SW480 (cell line): ENCODE measurements at places on chromosomes 12 and 14.
A peak's percentile ranks its signal among the peaks of the same experiment; 100 is the strongest.

- no peak for DNase-seq
Observed at GRCh38 chr14:95664546-95664945, 21.7 kb upstream of the TCL1B start.

- DNase-seq: no peak
Observed at GRCh38 chr12:66884091-66884490, 205.2 kb upstream of the GRIP1 start.

- DNase-seq: no peak
Observed at GRCh38 chr12:38610808-38611350, 294.3 kb downstream of the ALG10B start.

GRCh38 chr14:50082784-50083466, 33.4 kb downstream of the VCPKMT start:
- no peak for DNase-seq

DNA sequence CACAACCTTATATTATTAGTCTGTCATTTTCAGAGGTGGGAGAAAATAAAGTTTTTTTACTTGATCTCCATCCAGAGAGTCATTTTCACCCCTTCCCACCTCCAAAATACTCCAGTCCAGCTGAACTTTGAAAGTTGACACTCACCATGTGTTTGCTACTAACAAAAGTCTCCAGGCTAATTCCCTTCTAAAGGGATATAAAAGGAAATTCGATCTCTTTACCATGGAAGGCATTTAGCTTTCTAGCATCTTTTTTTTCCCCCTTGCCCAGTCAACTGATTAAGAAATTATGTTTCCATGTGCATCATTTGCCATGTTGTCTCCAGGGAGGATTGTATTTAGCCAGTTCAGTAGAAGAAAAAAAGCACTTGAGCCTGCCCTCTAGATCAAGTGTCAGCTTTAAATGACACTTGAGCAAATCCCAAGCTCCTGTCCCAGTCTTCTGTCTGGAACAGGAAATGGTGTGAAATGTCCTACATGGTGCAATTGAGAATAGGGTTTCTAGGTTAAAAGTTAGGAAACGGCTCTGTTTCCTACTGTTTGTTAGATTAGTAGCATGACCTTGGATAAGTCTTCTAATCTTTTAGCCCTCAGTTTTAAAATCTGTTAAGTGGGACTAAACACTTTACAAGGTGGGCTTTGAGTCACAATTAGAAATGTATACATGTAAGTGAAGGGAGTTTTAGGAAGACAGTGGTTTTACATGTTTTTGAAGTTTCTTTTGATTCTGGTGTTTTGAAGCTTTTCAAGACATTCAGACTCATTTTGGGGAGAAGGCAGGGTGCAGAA, 67.2 kb downstream of the GNS start:
- no peak for DNase-seq

GRCh38 chr12:18320036-18320617, 58.8 kb downstream of the PIK3C2G start:
- DNase-seq: peak; percentile 63

GRCh38 chr14:76272774-76273173, 103.2 kb upstream of the ESRRB start:
- DNase-seq: no peak

DNA sequence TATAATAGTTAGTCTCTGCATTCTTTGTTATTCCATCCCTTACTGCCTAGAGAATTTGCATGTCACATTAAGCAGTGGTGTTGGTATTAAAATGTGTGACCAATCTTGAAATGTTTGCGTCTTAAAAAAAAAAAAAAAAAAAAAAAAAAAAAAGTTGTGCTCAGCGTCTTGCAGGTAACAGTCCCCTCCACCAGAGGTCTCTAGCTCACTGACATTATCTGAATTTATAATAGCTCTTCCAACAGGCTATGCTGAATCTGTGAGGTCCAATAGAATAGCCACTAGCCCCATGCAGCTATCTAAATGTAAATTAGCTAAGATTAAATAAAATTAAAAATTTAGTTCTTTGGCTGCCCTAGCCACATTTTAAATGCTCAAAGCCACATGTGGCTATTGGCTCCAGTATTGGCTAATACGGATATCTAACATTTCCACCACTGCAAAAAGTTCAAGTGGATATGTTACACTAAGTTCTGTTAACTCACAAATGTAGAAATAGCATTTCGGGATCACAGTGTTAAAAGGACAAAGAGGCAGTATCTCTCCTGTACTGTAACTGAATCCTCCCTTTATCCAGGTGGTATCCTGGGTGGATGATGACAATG, 28.7 kb downstream of the NKX2-8 start:
- DNase-seq: peak; percentile 62

DNA sequence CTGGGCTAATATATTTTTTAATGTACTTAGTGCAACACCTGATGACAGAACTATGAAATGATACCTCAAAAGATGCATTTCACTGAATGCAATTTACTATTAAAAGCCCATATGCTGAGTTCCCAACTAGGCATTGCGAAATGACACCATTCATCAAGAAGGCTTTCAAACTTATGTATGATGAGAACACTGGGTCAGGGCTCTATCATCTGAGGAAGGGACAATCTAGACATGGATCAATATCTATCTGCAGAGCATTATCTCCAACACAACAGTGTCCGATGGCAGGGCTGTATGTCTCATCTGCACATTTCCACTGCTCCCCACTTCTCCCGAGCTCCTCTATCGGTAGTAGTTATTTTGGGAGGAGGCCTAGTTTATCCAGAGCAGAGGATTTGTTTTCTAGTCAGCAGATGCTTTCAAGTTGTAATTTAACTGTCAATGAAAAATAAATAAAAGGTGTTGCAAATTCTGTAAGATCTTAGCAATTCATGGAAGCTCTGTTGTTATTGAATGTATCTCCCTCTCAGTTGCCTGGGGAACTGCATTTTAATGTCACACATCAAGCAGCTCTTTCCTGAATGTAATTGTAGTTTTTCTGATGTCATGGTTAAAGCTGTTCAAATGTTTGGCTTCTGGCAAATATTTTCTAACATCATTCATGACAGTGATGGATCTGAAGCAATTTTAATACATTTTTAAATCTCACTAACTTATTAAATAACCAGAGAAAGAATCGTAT, 7.4 kb upstream of the GCH1 start:
- no peak for DNase-seq

DNA sequence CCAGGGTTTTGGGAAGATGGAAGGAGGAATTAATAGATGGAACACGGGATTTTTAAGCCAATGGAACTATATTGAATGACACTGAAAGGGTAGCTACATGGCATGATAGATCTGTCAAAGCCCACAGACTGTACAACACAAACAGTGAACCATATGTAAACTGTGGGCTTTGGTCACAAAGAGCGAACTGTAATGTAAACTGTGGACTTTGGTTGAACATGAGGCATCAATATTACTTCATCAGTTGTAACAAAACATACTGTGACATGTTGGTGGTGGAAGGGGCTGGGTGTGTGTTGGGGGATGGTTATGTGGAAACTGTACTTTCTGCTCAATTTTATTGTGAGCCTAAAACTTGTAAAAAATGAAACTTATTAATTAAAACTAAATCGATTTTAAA, 210.6 kb upstream of the HMGA2 start:
- no peak for DNase-seq

DNA sequence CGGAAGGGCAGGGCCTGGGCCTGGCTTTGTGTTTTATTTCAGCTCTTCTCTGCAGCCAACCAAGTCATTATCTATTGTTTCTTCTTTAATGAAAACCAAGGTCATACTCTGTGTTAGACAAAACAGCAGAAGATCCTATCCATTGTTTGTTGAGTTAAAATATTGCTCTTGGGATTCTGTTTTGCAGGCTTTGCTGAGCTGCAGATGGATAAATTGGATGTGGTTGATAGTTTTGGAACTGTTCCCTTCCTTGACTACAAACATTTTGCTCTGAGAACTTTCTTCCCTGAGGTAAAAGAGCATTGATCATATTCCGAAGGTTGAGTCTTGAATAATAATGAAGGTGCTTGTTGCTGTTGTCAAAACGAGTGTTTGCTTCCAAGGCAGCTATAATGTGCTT, 106.6 kb downstream of the PLXNC1 start:
- no peak for DNase-seq

DNA sequence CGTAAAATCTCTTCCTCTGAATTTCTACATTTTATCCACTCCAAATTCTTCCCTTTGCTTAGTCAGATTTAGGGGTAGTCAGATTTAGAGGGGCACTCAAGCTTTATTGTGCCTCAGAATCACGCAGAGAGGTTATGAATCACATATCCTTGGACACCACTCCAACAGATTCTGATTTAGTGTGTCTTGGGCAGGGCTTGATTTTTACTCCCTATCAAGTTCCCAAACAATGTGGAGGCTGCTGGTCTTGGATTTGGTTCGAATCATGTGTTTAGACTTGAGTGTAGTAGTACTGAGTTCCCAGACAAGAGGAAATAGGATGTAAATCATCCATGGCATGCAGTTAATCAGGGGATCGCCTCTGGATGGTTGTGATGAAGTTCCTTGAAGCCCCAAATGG, 298.1 kb upstream of the CLEC14A start:
- no peak for DNase-seq

- no peak for DNase-seq
Observed at GRCh38 chr14:91647856-91648255, 84.0 kb downstream of the CATSPERB start.

GRCh38 chr12:28360253-28360652, 170.0 kb downstream of the CCDC91 start:
- DNase-seq: no peak

GRCh38 chr14:76456891-76457586, 81.1 kb downstream of the ESRRB start:
- peak; percentile 28 for DNase-seq

- peak; percentile 36 for DNase-seq
Observed at GRCh38 chr14:23300687-23301223, 1.9 kb downstream of the PPP1R3E start.

- no peak for DNase-seq
Observed at GRCh38 chr12:56348776-56349175, 10.1 kb downstream of the IL23A start.

DNA sequence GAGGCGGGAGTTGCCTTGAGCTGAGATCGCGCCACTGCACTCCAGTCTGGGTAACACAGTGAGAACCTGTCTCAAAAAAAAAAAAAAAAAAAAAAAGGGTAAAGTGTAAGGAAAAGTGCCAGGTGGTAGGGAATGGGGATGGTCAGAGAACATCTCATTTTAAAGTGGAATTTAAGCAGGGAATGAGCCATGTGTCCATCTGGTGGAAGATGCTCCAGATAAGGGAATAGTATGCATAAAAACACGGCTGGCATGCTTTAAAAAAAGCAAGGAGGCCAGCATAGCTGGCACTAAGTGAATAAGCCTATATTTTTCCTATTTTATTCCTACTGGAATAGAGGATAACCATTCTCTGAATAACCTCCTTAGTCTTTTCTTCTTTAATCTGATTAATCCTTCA, 33.7 kb downstream of the FAM186A start:
- DNase-seq: no peak

GRCh38 chr14:20455355-20456300, 602 bp downstream of the APEX1 start:
- peak; percentile 62 for DNase-seq

- peak; percentile 44 for DNase-seq
Observed at GRCh38 chr14:64632056-64632455, 72.2 kb upstream of the PLEKHG3 start.

DNA sequence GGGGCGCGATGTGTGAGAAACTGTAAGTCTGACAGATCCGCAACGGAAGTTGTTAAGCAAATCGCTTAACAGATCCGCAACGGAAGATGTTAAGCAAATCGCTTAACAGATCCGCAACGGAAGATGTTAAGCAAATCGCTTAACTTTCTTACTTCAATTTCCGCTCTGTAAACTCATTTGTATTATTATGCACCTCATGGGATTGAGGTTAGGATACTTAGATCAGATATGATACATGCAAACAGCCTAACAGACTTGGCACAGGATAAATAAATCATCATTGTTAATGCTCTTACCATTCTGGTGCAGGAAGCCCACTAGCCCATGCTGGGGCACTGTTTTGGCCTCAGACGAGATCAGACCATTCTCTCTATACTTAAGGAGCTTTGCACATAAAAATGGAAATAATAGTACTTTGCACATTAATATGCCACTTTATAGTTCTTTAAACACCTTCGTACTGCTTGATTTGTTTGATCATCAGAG, 399 bp downstream of the NCAPD2 start:
- DNase-seq: peak; percentile 49

- DNase-seq: no peak
Observed at GRCh38 chr12:83904175-83904574, 1008.4 kb downstream of the SLC6A15 start.

DNA sequence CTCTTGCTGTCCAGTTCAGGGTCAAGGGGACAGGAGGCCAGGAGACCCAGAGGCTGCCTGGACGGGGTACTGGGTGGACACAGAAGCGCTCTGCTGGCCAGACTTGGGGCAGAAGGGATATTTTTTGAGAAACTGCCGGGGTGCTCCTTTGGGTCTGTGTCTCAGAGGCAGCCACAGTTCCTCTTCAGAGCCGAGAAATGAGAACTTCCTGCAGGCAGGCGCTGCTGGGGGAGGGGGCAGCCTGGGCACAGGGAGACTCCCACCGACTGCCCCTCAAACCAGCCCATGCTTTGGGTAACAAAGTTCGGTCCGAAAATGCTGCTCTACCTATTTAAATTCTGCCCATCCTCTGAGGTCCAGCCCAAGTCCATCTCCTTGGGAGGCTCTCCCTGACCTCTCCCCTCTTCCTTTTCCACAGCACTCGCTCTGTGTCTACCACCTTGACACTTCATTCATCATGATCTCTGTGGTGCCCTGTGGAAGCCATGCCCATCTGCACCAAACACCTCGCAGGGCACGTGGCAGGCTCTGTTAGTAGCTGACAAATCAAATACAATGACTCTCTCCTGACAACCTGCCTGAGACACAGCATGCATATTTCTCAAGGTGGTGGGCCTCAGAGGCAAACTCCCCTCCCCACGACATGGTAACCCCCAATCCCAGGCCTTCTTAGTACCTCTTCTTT, 16.4 kb downstream of the HDAC7 start:
- DNase-seq: no peak

DNA sequence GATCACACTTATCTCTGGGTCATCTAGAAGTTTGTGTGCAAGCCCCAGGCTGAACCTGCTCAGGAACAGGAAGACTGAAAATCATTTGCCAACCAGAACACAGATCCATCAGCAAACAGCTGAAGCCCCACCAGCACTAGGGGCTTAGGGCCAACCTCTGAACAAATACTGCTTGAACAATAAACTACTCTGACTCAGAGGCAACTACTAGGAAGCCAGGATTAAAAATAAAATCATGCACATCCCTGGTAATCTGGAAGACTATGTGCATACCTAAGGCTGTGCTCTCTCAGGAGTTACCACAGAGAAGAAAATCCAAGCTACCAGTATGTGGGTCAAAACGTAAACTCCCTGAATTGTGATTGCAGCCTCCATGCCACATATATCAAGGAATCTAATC, 15.9 kb downstream of the GALNT8 start:
- DNase-seq: no peak

DNA sequence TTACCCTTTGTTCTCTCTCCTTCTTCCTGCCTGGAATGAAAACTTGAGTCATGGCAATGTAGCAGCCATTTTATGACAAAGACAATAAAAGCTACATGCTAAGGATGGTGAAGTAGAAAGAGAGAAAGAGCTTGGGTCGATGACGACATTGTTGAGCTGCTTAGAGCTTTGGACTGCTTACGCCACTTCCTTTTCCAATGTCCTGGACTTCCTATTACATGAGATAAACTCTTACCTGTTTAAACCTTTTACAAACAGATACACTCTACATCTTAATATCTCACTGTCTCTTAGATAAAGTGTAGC, 70.1 kb downstream of the PEBP1 start:
- no peak for DNase-seq

- DNase-seq: no peak
Observed at GRCh38 chr12:132940071-132940719, 15.9 kb downstream of the ZNF605 start.

GRCh38 chr14:97021001-97021400, 223.8 kb downstream of the VRK1 start:
- no peak for DNase-seq

- no peak for DNase-seq
Observed at GRCh38 chr12:50626026-50626425, 121.2 kb downstream of the DIP2B start.
